ENCODE measurements at places on chromosomes 4 and X. TPM values are rescaled to one million over a fixed set of nuclear protein-coding genes. Genes with fewer than 3 reads are reported as not detected.

Gene USP38
- 10.7 TPM for total RNA-seq

Gene FAM184B
- total RNA-seq = not detected

Gene DDX53
- total RNA-seq = not detected

Gene POU3F4
- total RNA-seq = not detected

Gene VSIG1
- not detected for total RNA-seq

Gene LDOC1
- 17.0 TPM for total RNA-seq

Gene SLITRK4
- 0.17 TPM for total RNA-seq

Gene CFP
- under 0.01 TPM for total RNA-seq

Gene XAGE1A
- total RNA-seq = not detected

Gene EMCN
- total RNA-seq = not detected

Gene SPACA5
- total RNA-seq = not detected

Gene MAGEA2
- not detected for total RNA-seq

Gene CCSER1
- total RNA-seq = not detected

Gene RASGEF1B
- not detected for total RNA-seq

Gene CNGA1
- not detected for total RNA-seq

Gene REPS2
- total RNA-seq = 0.74 TPM

Gene NSDHL
- 55.8 TPM for total RNA-seq

Gene ZCCHC12
- 0.15 TPM for total RNA-seq

Gene NAP1L3
- 0.89 TPM for total RNA-seq

Gene DNAAF6
- total RNA-seq = not detected

Gene LAP3
- total RNA-seq = 54.0 TPM

Gene NWD2
- total RNA-seq = not detected

Gene MGAT4D
- not detected for total RNA-seq

All from bronchus fibroblast of lung (primary cell).